ENCODE measurements at places on chromosomes 11 and 22. TPM values are rescaled to one million over a fixed set of nuclear protein-coding genes. Genes with fewer than 3 reads are reported as not detected.
A peak's percentile ranks its signal among the peaks of the same experiment; 100 is the strongest.

ART5 gene
- 0.07 TPM for polyA plus RNA-seq

DNA sequence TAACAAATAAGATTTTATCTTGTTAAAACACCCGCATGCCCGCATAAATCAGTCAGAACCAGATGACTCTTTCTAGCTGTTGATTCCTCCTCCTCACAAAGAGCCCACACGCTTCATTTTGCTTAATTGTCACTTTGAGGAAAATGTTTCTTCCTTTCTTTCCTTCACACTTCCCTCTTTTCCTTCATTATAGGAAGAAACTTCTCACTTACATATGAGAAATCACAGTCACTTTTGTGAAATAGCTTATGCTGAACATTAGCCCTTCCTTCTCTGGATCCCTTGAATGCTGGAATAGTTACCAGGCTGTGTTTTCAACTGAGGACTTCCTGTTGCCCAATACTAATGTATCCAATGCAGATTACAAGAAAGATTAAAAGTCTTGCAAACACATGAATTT lies 5.8 kb downstream of the MS4A6E start:
- no peak for DNase-seq

DNA sequence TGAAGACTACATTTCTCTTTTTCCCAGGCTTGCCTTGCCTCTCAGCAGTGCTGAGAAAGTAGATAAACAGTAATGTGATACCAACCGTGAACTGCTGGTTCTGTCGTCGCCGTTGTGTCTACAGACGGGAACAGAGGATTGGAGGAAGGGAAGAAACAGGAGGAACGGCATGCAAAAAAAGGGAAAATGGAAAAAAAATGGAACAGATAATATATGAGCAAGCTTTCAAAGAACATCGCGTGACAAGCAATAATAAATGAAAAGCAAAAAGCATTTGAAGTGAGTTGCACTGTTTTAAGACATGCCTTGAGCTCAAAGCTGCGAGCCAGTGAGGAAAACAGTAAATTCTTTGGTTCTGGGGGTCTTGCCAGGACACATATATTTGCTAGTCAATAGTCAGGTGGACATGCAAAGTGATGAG lies 305.9 kb downstream of the CADM1 start:
- DNase-seq: no peak

DNA sequence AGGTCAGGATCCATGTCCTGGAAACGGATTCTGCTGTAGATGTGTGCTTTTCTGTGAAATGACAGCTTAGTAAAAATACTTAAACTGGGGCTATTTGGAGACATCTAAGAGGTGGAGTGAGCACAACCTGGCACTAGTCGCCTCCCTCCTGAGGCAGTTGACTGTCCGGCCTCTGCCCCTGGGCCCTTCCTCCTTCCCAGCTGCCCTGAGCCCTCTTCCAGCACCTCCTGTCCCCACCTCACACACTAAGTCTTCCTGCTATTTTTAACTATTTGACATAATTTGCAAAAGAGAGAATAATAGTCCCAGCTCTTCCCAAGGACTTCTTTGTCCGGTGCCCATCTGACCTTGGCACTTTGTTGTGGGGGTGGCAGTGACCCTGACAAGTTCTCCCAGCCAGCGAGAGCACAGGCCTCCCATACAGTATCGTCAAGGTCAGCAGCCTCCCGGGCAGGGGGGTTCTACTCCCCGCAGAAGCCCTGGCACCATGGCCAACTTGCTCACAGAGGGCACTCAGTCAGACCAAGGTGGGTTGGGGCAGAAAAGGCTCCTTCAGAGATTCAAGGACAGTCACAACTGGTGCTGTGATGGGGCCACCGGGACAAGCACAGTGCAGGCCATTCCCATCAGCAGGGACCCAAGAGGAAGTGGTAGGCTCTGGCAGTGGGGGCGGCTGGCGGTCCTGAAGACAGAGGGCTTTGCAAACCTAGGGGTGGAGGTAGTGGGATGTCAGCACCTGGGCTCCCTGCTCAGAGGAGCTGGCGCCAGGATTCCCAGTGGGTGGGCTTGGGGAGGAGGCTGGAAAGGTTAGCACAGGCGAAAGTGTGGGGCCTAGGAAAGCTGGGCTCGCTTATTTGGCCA lies 5.5 kb upstream of the NEAT1 start:
- DNase-seq: no peak

CST6 gene
- 0.25 TPM for polyA plus RNA-seq

PNPLA3 gene
- 3.4 TPM for polyA plus RNA-seq

- no peak for DNase-seq
Observed at GRCh38 chr11:3907590-3907989, 52.1 kb downstream of the STIM1 start.

ME3 gene
- 2.2 TPM for polyA plus RNA-seq

GRCh38 chr22:45023431-45023830 lies 13.6 kb upstream of the PHF21B start:
- no peak for DNase-seq

- DNase-seq: no peak
Observed at GRCh38 chr11:77698896-77699295, 61.3 kb upstream of the CLNS1A start.

CALCA gene
- not detected for polyA plus RNA-seq

FJX1 gene
- polyA plus RNA-seq: 75.2 TPM

DNA sequence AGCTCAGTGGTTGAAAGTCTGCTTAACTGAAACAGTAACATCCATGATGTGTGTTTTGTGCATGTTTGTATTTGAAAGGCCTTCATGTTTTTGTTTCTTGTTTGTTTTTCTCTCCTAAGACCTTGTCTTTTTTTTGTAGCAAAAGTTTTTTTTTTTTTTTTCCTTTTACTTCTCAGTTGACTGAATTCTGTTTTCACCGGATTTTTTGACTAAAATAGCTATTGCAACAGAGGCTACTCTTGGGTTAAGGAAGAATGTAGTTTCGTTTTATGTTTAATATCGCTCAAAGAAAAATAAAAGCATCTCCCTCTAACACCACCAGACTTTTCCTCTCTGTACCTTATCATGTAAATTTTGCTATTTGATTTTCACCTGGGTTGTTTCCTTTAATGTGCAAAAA lies 15.1 kb downstream of the APOL6 start:
- DNase-seq: no peak

GRCh38 chr22:49738566-49738965 lies 89.1 kb downstream of the BRD1 start:
- DNase-seq: no peak

NUDT22 gene
- polyA plus RNA-seq: 65.7 TPM

PLAAT4 gene
- polyA plus RNA-seq: 4.0 TPM

- no peak for DNase-seq
Observed at GRCh38 chr11:1167751-1168231, 10.0 kb downstream of the MUC5AC start.

- no peak for DNase-seq
Observed at GRCh38 chr22:50612528-50613221, 12.1 kb downstream of the MAPK8IP2 start.

- no peak for DNase-seq
Observed at GRCh38 chr11:697811-698311, 2.2 kb downstream of the TMEM80 start.

DNA sequence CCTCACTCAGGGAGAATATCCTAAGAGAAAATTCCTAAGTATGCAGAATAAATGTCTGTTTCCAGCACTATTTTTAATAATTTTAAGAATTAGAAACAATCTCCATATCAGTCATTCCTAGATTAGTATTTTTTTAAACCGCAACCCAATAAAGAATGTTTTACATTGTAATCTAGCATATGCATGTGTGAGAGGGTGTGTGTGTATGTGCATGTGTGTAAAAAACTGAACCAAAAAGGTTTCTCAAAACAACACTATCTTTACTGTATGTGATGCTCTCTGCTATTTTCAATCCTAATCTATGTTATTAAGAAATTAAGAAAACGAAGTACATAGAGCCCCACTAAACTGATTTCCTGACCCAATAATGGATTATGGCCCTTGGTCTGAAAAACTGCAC lies 90.6 kb upstream of the AKIP1 start:
- no peak for DNase-seq

MUC5AC gene
- polyA plus RNA-seq: not detected

GRCh38 chr11:61139387-61139786 lies 21.8 kb downstream of the VPS37C start:
- DNase-seq: no peak

- DNase-seq: no peak
Observed at GRCh38 chr11:47605921-47606320, 11.7 kb upstream of the C1QTNF4 start.

TBRG1 gene
- 18.4 TPM for polyA plus RNA-seq

AIFM3 gene
- 0.74 TPM for polyA plus RNA-seq

- peak; percentile 45 for DNase-seq
Observed at GRCh38 chr11:102172127-102172848, 62.0 kb downstream of the YAP1 start.

HBB gene
- not detected for polyA plus RNA-seq

GRCh38 chr22:22693531-22693884 lies 49.1 kb downstream of the GGTLC2 start:
- no peak for DNase-seq

GRCh38 chr11:112096194-112096593 lies 9.5 kb downstream of the SDHD start:
- no peak for DNase-seq

DNA sequence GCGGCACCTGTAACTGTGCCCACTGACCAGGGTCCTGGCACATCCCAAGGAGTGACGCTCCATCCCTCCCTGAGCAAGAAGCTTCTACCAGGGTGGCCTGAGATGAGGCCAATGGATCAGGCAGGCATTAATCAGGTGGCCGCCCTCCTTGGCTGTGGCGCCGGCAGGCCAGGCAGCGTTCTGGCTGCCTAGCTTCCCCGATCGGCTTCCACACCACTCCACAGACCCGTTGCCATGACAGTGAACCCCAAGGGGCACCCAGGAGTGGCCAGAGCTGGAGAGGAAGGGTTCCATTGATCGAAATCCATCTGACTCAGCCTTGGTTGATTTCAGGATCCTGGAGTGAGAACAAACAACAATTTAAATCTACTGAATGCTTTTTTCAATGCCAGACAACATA lies 20.5 kb downstream of the LRRC55 start:
- no peak for DNase-seq

DNA sequence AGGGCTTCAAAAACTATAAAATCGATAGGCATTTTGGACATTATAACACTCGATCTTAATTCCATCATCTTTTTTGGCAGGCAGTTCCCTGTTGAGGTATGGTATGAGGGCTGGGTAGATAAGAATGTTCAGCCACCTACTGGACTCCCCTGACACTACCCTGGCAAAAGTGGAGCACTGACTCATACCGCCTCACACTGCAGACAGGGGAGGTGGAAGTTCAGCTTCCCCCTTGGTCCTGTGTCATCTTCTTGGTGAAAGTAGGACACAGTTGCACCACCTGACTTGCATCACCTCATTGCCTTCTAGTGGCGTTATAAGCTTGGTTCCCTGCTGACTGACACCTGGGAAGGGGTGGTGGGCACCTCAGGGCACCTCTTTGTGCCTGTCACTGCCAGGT lies 30.4 kb downstream of the PAAF1 start:
- peak; percentile 61 for DNase-seq

GRCh38 chr11:25453471-25453870 lies 878.5 kb upstream of the ANO3 start:
- no peak for DNase-seq

GRCh38 chr11:133677387-133677786 lies 145.1 kb upstream of the OPCML start:
- no peak for DNase-seq

- no peak for DNase-seq
Observed at GRCh38 chr11:75792127-75792731, 22.8 kb upstream of the UVRAG start.

TCIRG1 gene
- 57.1 TPM for polyA plus RNA-seq

GRCh38 chr11:91997226-91997625 lies 227.4 kb upstream of the FAT3 start:
- DNase-seq: no peak

MMP13 gene
- not detected for polyA plus RNA-seq

- no peak for DNase-seq
Observed at GRCh38 chr11:100687054-100687629, at the start of gene ARHGAP42. TSS of gene ARHGAP42 (plus strand) at chr11:100687288. CDS start at chr11:100687679, 391 bp downstream.

GRCh38 chr11:27553186-27553585 lies 46.6 kb upstream of the LIN7C start:
- no peak for DNase-seq

Data from foreskin keratinocyte (primary cell).